Progenitor cell of endocrine pancreas (in vitro differentiated cells): ENCODE measurements at places on chromosomes 7 and 10.

DNA sequence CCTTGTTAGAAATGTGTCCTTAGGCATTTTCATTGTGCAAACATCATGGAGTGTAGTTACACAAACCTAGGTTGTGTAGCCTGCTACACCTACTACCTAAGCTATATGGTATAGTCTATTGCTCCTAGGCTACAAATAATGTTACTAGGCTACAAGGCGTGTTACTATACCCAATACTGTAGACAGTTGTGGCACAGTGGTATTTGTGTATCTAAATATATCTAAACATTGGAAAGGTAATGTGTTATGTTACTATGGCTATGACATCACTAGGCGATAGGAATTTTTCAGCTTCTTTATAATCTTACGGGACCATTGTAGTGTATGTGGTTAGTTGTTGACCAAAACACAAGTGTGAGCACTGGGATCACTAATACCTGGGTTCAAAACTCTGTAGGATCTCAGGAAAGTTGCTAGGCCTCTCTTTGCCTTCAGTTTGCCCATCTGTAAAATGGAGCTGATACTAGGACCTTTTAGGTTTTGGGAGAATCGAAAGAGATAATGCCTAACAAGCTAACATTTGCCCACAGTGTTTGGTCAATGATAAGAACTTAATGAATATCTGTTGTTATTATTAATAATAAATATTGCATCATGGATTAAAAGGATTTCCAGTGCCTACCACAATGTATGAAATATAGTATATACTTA lies 2.7 kb downstream of the BICC1 start:
- DNase-seq, result no peak

- DNase-seq, result no peak
These were observed 61.9 kb downstream of the TES start for GRCh38 chr7:116271963-116272886.

DNA sequence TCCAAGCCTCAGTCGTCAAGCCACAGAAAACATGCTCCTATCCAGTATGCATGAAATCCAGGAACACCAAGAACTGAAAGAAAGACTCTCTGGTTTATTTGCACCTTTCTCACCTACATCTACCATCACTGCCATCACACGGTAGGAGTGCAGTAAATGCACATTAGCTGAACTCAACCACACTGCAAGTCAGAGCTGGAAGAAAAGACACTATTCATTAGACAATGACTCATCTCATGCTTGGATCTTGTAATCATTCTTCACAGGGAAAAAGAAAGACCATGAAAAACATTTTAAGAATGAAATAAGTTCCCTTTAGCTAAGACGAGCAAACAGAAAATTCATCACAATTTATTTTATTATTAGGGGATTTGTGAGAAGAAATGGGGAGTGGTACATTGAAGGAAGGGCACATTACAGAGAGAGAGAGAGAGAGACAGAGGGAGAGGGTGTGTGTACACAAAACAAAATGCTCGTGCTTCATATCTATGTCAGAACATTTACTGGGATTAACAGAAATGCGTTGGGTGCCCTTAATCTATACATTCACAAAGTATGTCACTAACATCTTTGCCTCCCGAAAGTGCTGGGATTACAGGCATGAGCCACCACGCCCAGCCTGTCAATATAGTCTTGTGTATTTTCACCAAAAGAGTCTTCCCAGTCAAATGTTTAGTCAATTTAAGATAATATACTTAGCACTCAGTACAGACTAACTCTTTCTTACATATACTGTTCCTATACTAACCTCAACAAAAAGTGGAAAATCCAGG lies 324.9 kb downstream of the PARD3 start:
- no peak for DNase-seq

- peak; percentile 21 for DNase-seq
These were observed 20.6 kb upstream of the RHOBTB1 start for GRCh38 chr10:60964257-60965235.

- no peak for DNase-seq
These were observed 29.5 kb upstream of the LRRC17 start for GRCh38 chr7:102883098-102883860.

DNA sequence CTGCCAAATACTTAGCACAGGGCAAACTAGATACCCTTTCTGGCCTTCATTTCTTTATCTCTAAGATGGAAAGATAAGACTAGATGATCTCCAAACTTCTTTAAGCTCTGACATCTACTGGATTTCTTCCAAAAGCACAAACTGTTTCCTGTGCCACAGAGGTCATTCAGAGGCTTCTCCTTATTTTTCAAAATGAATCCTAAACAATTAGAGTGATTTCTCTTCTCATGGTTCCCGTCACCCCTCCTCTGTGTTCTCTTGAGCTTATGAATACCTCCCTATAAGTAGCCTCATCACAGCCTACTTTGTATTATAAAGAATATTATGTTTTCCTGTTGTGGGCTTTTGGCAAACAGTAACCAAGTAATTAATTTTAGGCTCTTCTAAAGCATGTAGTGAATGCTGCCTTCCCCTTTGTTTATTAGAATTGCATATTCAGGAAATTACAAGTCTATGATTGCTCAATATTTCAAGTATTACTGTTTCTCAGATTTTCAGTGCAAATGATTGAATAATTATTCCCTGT lies 179.5 kb downstream of the REEP3 start:
- DNase-seq, result no peak

DNA sequence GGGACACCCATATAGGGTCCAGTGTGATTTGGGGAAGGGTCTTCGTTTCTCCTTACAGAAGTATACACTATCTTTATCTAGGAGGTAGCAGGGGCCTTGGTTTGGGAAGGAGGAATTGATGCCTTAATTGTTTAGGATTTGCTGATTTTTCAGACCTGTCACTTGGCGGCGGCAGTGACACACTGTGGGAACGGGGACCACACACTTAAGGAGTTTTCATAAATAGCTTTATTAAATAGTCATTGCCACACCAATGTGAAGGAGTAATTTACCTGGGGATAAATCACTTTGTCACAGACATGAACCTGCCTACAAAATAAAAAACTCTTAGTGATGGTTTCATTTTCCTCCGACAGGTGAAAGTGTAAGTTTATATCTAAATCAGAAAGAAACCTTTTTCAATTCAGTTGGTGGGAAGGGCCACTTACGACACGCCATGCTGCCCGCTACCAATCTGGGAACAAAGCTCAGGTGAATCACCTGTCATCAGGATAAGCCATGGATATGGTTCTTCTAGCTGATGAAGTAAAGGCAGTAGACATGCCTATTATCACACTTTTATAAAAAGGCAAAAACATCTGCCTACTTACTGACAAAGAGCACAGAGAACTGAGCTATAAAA lies 12.3 kb upstream of the ENO4 start:
- no peak for DNase-seq

DNA sequence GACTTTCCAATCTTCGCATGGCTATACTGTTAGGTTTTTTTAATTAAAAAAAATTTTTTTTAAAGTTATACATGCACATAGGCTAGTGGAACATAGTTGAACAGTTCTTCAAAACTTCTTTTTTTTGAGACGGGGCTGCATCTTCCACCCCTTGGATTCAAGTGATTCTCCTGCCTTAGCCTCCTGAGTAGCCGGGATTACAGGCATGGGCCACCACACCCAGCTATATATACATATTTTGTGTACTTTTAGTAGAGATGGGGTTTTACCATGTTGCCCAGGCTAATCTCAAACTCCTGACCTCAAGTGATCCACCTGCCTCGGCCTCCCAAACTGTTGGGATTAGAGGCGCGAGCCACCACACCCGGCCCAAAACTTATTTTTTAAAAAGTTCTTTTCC lies 17.3 kb downstream of the ZNF777 start:
- no peak for DNase-seq

DNA sequence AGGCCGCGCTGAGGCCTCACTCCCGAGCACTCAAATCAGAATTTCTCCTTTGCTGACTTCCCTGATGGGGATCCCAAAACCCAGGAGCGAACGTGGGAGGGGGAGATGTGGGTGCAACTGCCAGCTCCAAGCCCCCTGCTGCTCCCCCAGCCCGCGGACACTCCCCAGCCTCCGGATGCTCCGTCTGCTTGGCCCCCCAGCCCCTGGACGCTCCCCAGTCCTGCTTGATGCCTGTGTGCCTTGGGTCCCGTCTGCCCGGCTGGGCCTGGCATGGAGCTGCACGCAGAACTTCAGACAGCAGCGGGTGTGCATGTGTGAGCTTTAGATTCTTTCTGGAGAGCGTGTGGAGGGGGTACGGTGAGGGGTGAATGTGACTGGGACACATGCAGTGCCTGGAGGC lies 4.7 kb upstream of the SHH start:
- no peak for DNase-seq

DNA sequence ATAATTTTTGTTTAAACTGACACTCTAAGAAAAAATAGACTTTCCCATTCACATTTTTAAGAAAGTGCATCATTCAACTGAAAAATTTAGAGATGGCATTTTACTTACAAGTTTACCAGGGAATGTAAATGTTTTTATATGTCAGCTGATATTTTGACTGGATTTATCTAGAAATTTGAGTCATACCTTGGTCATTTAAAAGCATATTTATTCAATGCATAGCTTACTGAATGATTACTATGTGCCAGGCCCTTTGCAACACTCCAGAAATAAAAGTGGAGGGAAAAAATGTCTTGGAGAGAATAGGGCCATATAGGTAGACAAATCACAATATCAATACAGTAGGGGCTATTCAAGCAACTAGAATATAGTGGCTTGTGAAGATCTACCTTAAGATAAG lies 98.4 kb upstream of the FAM3C start:
- DNase-seq, result no peak
